Progenitor cell of endocrine pancreas (in vitro differentiated cells): ENCODE measurements at places on chromosomes 12 and 14. TPM values are rescaled to one million over a fixed set of nuclear protein-coding genes. Genes with fewer than 3 reads are reported as not detected.

DNA sequence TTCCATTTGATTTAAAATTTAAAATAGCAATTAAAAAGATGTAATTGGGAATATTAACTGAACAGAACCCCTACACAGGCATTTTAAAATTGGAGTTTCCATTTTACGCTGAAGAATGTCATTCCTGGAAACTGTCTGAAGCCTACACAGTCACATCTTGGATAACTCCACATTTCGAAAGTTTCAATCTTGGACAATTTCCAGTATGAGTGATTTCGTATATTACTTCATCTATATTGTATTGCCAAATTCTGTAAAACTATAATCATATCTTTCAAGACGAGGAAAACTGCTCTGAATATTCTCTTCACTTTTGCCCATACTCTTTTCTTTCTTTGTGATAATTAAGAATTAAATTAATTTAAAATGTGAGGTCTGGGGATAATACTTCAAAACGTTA lies 194.2 kb upstream of the ABCD2 start:
- no peak for DNase-seq

DNA sequence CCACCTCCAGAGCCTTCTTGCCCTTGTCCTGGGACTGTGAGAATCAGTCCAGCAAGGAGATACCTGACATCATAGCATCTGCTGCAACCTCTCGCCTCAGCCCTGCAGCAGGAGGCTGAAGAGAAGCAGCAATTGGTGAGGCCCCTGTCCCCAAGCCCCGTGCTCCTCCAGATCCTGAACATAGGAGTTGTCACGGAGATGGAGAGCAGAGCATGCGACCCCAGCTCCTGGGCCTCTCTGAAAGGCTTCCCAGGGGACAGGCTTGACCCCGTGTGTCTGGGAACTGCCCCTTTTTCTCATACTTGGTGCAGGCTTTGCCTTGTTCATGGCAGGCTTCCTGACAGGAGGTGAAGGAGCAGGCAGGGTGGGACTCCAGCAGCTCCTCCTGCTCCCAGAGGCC lies 127.7 kb upstream of the PZP start:
- no peak for DNase-seq

DNA sequence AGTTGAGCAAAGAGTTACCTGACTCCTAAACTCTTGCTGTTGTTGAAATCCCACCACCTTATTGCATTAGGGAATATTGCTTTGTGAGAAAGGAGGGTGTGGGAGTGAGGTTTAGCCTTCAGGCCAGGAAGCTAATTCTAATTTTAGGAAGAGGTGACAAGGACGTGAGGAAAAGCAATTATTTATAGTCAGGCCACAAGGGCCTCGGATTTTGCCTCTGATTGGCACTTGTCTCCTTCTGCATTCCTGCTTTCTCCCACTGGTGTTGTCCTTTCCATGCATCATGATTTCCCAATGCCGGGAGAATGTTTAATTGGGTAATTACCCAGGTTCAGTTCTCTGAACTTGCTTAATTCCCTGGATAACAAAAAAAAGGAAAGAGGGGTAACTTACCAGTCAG lies 37.9 kb upstream of the SLC38A2 start:
- no peak for DNase-seq

DNA sequence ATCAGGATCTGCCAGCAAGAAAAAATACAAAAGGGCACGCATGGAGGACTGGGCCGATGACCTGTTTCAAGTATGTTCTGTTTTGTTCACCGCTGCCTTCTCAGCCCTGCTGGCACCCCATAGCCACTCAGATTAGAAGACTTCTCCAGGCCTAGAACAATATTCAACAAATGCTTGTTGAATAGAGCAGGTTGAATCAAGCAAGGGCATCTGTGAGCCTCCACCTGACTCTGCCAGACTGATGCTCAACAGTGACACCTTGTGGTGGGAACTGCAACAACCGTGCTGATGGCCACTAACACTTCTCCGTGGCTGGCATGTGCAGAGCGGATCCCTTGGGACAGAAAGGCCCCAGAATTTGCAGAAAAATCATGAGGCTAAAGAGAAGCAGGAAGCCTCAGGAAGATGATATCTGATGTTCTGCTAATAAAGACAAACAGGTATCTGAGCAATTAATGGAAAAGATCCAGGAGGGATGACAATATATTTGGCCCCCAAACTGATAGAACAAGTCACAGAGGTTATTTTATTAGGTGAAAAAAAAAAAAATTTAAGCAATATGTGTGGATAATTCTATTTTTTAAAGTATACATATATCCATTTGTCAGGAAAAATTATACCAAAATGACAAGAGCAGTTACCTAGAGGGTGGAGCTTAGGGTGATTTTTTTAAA lies 114.3 kb downstream of the KSR2 start:
- peak; percentile 58 for DNase-seq

- DNase-seq: no peak
These were observed 55.3 kb upstream of the FGD4 start for GRCh38 chr12:32344047-32344446.

DNA sequence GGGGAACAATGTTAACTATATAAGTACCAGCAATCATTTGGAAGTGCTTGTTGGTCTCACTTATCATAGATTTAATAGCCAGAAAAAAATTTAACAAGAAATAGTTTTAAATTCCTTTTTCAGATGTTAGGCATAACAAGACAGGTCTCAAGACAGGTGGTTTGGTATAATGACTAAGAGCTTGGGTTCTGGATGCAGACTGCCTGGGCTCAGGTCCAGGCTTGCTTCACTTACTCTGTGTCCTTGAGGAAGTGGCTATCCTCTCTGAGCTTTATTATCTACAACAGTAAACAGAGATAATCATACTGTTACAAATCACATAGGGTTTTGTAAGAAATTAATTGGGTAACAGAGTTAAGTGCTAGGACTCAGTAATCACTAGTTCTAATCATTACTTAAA lies 338.0 kb upstream of the FLRT2 start:
- no peak for DNase-seq

DNA sequence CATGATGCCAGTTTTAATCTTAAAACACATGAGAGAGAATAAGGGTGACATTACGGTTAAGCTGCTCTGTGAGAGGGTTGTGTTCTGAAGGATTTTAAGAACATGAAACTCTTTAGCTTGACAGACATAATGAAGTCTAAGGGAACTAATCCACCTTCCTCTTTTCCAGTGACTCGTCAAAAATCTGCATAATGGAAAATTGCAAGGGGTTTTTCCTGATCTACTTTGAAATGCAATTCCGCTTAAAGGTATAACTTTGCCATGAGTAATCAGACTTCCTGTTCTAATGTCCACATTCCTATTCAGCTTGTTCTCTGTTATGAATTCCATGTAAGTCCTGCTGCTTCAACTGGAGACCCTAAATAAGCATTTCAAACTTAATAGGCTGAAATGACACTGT lies at the start of gene ZNF705A:
ZNF705A (plus strand) TSS at position 171 of the 400 bp plus-strand sequence. CDS start 15,611 bp downstream, outside the sequence.
- no peak for DNase-seq

GRCh38 chr14:36582011-36582873 lies at the start of gene NKX2-8:
TSS of gene NKX2-8 (minus strand) at chr14:36582614. CDS start at chr14:36582389, 225 bp downstream.
- DNase-seq: no peak

DNA sequence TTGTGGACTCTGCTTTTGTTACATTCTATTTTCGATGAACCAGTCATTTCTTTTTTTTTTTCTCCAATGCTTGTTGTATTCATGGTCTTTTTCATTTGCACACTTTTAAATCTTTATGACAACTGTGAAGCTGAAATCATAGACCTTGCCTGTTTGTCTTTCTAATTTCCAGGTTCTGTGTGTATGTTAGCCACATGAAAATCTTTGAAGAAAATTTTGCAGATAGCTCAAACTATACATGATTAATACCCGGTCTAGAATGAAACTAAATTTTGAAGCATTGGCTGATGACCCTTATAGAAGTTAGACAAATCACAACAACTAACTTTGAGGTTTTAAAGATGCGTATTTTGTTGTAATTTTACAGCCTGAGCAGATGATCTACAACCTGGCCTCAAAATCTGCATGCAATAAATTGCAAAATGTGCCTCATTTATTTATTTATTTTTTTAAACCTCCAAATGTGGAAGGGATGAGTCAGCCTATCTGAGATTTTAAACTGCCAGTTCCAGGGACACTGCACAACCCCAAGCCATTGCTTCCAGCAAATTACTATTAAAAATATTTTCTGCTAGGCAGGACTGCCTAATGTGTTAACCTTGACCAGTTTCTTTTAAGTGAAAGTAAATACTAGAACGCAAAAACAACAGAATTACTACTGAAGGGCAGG lies 96.3 kb upstream of the NAV3 start:
- DNase-seq: no peak

- peak; percentile 51 for DNase-seq
These were observed at the start of gene PTGER2 for GRCh38 chr14:52313903-52314594. TSS of gene PTGER2 (plus strand) at chr14:52314312. CDS start at chr14:52314549, 237 bp downstream.

DNA sequence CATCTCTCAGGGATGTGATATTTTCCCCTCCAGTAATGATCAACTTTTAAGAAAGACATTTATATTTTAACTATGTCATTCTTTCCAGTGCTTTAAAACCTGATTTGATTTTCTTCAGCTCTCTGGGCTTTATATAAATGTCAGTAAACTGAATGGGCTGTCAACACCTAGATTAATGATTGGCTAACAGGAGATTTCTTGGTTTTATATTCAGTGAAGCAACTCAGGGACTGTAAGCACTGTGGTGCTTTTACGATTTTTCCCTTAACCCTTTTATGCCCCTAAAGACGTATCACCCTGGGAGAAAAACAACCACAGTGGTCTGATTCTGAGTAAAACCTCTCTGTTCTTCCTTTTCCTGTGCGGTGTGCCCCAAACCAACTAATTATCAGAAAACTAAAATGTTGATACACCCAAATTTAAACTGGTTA lies 38.0 kb downstream of the PTGER2 start:
- no peak for DNase-seq

DNA sequence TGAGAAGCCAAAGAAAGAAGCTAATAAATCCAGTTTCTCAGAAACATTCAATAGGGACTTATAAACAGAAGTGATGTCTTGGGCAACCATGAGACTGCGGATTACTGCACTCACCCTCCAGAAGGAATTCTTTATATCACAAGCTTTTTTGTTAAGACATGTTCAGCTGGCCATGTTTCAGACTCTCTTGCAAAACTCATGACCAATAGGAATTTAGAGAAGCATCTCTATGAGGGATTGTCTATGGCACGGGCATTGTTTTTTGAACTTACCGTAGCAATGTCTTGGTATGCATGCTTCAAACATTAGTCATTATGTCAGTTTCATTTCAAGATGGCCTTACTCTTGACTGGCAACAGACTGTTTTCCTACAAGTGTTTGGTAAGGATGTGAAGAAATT lies 15.5 kb upstream of the ZNF268 start:
- DNase-seq: no peak

- no peak for DNase-seq
These were observed 63.1 kb downstream of the BBS10 start for GRCh38 chr12:76284816-76285750.

DNA sequence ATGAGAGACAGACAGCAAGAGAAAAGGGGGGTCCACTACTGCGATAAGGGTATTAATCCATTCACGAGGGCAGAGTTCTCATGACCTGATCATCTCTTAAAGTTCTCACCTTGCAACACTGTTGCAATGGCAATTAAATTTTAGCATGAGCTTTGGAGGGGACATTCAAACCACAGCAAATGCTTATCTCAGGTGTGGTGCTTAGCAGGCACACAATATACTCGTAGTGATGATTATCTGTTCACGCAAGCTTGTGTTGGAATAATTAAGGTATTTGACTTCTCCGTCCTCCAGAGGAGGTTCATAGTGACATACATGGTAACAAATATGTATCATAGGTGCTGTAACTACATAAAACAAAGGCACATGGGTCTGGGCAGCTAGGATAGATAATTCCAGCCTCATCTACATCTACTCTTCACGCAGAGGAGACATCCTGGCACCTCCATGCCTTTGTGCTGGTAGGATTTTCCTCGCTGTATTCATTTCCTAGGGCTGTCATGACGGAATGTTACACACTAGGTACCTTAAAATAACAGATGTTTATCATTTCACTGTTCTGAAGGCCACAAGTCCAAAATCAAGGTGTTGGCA lies 221.2 kb downstream of the RBM19 start:
- no peak for DNase-seq

- DNase-seq: peak; percentile 77
These were observed at the start of gene MANSC1 for GRCh38 chr12:12349711-12350665. TSS of gene MANSC1 (minus strand) at chr12:12350242. CDS start at chr12:12343314, 6,928 bp downstream.

GRCh38 chr12:119931402-119931801 lies 54.3 kb upstream of the CIT start:
- DNase-seq: no peak

GRCh38 chr14:90717916-90718315 lies 98.3 kb downstream of the TTC7B start:
- no peak for DNase-seq

DNA sequence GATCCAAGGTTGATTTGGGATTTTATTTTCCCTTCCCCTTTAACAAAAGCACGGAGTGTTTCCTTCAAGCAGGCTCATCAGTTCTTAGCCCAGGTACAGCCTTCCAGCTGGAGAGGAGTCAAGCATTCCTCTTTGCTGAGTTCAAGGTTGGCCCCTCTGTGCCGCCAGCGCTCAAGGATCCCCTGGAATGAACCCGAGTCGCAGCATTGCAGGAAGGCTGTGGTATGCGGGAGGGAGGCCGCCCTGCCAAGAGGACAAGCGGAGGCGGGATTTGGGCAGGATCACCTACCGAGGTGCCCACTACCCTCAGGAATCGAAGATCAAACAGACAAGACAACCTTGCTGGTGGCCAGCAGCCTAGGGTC lies 53.9 kb upstream of the NCOR2 start:
- DNase-seq: no peak

DNA sequence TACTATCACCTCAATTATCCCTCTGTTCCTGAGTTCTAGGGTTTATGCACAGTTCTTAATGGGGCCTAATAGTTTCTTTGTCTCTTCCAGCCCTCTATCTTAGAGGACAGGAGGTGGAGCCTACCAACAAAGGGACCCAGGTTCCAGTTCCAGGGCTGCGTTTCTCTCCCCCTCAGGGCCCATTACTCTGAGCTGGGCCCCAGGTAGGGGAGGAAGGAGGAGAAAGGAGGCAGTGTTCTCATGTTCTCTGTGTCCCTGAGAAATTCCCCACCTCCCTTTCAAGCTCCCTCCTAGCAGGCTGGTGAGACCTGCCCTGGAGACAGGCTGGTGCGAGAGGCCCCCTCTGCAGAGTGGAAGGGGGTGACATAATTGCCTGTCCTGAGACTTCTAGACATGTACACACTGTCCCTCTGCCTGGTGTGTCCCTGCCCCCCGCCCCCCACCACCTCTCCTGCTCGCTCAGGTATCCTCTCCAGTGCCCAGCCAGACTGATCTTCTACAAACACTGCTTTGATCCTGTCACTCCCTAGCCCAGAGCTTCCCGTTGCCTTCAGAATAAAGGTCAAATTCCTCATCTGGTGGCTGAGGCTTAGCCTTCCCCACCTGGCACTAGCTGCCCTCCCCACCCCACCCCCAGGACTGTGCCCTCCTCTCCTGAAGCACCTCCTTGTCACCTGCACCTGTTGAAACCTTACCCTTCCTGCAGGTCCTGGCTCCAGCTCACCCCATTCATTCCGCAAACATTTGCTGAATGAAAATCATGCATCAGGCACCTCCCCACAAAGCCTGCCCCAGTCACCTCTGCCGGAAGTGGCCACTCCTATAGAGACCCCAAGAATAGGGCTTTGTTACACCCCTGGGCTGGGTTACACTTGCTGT lies 21.1 kb upstream of the KRT8 start:
- DNase-seq: no peak

GRCh38 chr14:68695326-68695768 lies 97.5 kb downstream of the ZFP36L1 start:
- no peak for DNase-seq

GRCh38 chr14:95231966-95232633 lies 74.8 kb upstream of the DICER1 start:
- DNase-seq: no peak

GRCh38 chr12:108237272-108237671 lies 101.8 kb downstream of the CMKLR1 start:
- DNase-seq: no peak

WNT1 gene
- total RNA-seq: not detected in 2 replicates

C12orf56 gene
- 0.84 and 1.00 TPM in 2 replicates for total RNA-seq

CPSF6 gene
- total RNA-seq: 154 and 156 TPM in 2 replicates

FGD4 gene
- 83.8 and 85.6 TPM in 2 replicates for total RNA-seq

GPR84 gene
- not detected in 2 replicates for total RNA-seq
